ENCODE measurements at places on chromosomes 2 and 18.

GRCh38 chr2:233352141-233352842 is 2.0 kb upstream of the DGKD start:
- no peak for DNase-seq

GRCh38 chr2:233772583-233772982 is 5.5 kb upstream of the MROH2A start:
- no peak for DNase-seq

DNA sequence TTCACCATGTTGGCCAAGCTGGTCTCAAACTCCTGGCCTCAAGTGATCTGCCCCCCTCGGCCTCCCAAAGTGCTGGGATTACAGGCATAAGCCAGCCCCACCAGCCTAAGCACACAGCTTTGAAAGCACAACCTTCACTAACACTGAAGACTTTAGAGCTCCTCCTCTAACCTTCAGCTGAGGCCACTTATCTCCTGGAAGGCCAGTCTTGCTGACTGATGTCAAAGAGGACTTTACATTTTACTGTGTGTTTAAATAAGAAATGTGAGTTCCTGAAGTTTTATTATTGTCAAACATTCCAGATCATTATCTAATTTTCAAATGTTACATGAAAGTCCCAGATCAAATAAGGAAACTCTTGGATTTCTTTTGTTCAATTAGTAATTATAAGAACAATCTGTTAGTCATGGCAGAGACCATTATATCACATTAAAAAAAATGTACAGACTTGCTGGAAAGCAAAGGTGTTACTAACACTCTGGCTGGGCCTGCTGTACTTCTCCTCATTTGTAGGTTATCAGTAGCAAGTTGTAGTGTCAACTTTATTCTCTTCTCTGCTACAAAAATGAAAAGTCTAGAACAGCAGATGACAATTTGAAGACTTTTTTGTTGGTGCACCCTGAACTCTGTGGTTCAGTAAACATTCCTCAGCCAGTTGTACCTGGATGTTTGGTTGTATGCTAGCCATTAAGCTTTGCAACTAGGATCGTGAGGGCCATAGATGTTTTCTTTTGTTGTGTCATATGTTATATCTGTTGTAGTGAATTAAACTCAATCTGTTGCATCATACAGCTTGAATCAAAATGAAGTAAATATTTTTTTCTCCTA is 80.0 kb downstream of the AOX1 start:
- no peak for DNase-seq

GRCh38 chr2:30446602-30447148 is 371 bp upstream of the LCLAT1 start:
- DNase-seq: no peak

DNA sequence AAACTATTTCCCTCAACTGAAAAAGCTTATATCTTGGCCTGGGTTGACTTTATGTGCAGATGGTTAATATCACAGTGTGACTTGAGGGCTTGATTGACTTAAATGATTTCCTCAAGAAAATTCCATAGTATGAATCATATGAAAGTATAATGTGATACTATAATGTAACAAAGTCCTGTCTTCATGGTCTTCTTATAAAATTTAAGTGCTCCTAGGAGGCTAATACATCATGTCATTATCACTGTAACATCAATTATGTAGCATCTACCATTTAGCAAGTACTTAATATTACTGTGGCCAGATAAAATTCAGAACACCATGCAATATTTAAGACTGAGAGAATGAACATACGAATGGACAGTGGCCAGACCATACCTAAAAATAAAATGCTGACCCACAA is 276.1 kb downstream of the RIT2 start:
- DNase-seq: no peak

GRCh38 chr2:119630121-119630520 is 48.9 kb upstream of the TMEM177 start:
- no peak for DNase-seq

GRCh38 chr2:69716555-69717120 is 25.3 kb upstream of the ANXA4 start:
- DNase-seq: no peak

DNA sequence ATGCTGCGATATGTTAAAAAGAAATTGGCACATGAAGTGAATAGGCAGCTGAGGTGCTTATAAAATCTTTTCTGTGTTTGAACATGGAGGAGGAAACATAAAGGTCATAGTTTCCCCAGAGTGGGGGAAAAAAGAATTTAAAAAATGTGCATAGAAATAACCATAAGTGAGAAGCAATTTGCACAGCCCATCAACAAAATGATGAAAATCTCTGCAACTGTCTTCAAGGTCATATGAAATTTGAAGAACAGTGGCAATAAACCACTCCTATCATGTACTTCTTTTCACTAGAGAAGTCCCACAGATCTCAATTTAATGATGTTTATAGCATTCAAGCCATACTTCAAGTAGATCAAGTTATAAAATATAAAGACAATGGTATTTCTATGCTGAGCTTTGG is 46.7 kb upstream of the ZNF804A start:
- no peak for DNase-seq

- DNase-seq: peak; percentile 27
Observed at GRCh38 chr2:75340560-75340959, 141.2 kb upstream of the TACR1 start.

- no peak for DNase-seq
Observed at GRCh38 chr18:25594351-25594750, 242.4 kb upstream of the ZNF521 start.

DNA sequence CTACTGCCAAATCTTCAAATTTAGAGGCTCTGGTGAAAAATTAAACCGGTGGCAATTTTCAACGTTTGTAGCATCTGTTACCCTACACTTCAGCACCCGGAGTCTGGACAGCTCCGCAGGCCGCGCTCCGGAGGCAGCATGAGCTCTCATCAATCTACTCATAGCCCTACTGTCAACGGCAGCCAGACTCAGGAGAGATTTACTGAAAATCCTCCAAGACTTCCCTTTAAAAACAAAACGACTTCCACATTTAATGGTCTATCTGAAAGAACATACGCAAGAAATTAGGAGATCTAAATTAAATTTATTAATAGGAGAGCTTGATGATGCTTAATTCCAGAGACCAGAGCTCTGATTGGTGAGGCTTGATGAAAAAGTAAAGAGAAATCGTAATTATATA is 970 bp upstream of the ADCYAP1 start:
- DNase-seq: peak; percentile 3

- no peak for DNase-seq
Observed at GRCh38 chr18:74570266-74570665, 27.4 kb upstream of the ZNF407 start.

- no peak for DNase-seq
Observed at GRCh38 chr2:161990036-161990435, 84.0 kb downstream of the DPP4 start.

- no peak for DNase-seq
Observed at GRCh38 chr18:24605444-24605843, 145.0 kb downstream of the HRH4 start.

- no peak for DNase-seq
Observed at GRCh38 chr2:64141674-64142405, 2.4 kb downstream of the PELI1 start.

DNA sequence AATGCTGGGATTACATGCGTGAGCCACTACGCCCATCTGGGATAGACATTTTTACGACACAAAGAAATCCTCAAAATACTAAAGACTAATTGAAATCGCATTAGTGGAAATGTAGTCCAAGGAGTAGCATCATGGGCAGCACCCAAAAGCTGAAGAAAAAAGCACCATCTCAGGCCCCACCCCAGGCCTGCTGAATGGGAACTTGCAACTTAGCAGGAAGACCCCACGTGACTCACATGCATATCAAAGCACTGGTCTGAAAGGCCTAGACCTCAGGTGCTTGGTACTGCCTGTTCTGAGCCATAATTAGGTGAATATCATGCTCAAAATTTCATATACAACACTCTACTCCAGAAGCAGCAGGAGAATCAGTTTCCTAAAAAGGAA is 28.9 kb downstream of the SPRED2 start:
- DNase-seq: no peak

DNA sequence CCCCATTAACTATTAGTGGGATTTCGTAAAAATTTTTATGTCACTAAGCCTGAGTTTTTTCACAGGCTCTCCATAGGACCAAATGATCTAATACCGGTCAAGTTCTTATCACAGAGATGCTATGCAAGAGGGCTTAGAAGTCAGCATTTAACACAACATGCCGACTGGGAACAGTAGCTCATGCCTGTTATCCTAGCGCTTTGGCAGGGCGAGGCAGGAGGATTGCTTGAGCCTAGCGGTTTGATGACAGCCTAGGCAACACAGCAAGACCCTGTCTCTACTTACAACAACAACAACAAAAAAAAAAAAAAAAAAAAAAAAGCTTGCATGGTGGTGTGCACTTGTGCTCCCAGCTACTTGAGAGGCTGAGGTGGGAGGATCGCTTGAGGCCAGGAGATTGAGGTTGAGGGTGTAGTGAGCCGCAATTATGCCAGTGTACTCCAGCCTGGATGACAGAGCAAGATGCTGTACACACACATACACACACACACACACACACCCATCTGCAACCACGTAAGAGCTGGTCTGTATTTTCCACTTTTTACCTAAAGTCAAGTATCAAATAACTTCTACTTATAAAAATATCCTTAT is 67.6 kb upstream of the FAM124B start:
- DNase-seq: no peak

GRCh38 chr2:228426502-228427216 is 245.2 kb upstream of the SPHKAP start:
- no peak for DNase-seq

DNA sequence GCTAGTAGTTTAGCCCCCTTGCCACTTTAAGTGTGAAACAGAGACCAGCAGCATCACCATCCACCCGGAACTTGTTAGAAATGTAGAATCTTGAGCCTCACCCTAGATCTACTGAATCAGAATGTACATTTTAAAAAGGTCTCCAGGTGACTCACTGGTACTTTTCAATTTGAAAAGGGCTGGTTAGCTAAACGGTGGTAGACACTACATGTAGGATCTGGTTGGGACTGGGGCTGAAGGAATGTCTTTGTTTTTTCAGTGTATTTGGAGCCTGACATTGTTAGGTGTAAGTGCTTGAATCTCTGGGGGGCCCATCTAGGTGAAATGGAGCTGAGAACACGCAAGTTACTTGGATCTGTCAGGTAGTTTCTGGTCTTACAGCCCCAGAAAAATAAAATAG is 44.0 kb upstream of the XPO1 start:
- no peak for DNase-seq

- no peak for DNase-seq
Observed at GRCh38 chr2:158730621-158731140, 64.4 kb upstream of the DAPL1 start.

- no peak for DNase-seq
Observed at GRCh38 chr2:10460366-10460796, 12.3 kb upstream of the ODC1 start.

DNA sequence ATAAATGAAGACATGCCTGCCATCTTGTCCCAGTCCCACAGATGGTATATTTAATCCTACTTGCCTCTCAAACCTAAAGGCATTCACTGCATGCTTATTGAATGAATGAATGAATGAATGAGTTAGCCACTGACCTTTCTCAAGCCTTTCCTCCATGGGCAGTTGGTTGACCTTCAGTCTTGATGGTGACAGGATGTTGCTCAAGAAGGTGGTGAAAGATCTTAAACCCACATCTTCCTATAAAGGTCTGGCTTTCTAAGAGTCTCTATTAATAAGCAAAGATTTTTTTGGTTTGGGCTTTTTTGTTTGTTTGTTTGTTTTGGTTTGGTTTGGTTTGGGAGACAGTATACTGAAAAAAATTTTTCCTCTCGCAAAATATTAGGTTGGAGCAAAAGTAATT is 41.7 kb downstream of the KIAA2012 start:
- DNase-seq: no peak

DNA sequence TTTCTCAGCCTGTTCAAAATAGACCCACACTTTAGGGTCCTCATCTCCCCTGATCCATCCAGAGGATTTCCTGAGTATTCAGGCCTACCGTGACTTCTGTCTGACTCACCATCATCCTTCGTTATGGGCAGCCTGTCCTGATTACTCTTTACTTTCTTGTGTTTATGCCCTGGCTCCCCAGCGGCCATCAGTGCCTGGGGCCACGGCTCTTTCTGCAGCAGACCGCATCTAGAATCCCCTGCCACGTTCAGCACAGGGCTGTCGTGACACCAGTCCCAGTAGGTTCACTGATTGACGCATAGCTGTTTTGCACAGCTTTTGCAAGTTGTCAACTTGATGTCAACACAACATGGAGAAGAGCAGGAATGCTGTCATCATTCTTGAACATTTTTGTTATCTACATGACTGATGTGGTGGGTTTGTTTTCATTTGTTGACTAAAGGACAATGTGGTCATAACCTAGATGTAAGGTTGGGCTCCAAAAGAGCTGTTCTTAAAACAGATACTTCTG is 225.6 kb downstream of the HAUS1 start:
- DNase-seq: no peak

GRCh38 chr2:46999857-47000678 is 84.5 kb upstream of the MCFD2 start:
- DNase-seq: no peak

DNA sequence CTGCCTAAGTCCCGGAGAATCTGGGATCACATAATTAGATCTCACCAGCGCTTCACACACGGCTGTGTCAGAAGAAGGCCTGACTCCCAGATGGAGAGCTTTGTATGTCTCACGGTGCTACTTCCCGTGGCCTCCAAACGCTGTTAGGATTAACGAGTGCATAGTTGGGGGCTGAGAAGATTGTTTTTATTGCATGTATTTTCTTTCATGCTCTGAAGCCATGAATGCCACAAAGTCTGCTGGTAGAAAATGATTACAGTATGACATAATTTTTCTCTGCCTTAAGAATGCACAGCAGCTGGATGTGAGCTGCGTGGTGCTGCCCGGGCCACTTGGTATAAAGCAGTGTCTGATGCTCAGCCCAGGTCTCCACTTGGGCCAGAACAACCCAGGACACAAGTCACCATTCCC is 166.5 kb downstream of the SEPTIN10 start:
- peak; percentile 91 for DNase-seq

DNA sequence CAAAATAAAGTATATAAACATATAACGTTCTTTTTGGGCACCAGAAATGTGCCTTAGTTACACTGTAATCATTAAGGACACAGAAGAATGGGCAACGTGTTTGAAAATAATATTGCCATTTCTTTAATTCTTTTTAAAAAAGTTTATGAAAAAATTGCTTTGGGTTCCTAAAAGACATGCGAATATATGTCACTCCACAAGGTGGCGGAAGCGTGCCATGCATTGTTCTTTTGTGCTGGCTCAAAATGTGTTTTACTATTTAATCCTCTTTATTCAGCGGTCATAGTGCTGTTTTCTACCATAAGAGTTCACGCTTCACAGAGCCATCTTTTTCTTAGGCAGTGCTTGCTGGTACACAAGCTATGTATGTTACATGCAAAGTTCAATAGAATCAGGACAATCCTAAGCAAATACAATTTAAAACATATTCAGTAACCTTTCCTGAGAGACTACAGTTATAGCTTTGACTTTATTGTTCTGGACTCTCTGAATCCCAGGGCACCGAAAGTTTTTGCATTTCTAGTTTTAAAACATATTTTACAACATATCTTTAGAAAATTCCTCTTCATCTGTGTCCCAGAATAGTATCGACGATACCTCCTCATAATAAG is 147.8 kb upstream of the ERBB4 start:
- DNase-seq: peak; percentile 13

Data from fibroblast of skin of left biceps (primary cell).